Hematopoietic multipotent progenitor cell treated with erythropoietin and hydrocortisone succinate and interleukin-3 and kit ligand, for 4 days (in vitro differentiated cells): ENCODE measurements at places on chromosomes 12 and 14.

GRCh38 chr12:81143057-81143456 lies 65.2 kb downstream of the ACSS3 start:
- DNase-seq, result no peak

GRCh38 chr12:113348849-113349536 lies 9.4 kb upstream of the PLBD2 start:
- no peak for DNase-seq

GRCh38 chr14:71985538-71986189 lies 53.4 kb downstream of the RGS6 start:
- DNase-seq, result no peak

DNA sequence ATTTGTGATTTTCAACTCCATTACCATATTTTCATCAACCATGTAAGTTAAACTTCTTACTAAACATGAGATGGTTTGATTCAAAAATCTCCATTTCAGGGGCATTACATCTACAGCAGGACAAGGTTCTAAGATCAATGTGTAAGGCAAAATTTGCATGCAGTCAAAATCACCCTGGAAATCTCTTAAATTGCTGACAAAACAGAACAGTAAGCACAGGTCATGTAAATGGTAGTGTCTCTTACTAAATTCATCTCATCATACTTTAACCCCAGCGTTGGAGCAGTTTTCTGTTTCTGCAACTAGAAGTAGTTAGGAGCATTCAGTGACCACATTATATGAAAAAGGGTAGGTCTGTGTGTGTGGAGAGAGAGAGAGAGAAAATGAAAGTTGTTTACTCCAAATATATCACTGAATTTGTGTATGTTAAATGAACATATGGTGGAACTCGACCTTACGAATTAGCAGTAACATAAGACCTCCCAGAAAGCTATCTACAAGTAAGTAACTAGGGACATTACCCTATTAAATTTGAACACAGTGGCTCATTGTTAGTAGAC lies 227.5 kb downstream of the SSPN start:
- no peak for DNase-seq

DNA sequence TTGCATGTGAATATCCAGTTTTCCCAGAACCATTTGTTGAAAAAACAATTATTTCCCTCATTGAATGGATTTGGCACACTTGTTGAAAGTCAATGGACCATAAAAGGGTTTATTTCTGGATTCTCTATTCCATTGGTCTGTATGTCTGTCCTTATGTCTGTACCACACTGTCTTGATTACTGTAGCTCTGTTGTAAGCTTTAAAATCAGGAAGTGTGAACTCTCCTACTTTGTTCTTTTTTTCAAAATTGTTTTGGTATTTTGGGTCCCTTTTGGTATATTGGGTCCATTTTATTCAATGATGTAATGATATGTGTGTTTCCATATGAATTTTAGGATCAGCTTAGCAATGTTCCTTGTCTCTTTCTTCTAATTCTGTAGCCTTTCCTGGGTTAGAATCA lies 64.8 kb downstream of the PPP2R5C start:
- DNase-seq, result no peak

GRCh38 chr14:52950898-52951680 lies at the start of gene FERMT2:
FERMT2 (minus strand) TSS chr14:52951050; CDS start chr14:52950568, 482 bp downstream.
- peak; percentile 30 for DNase-seq

GRCh38 chr14:24595073-24595808 lies 14.2 kb downstream of the GZMH start:
- no peak for DNase-seq

DNA sequence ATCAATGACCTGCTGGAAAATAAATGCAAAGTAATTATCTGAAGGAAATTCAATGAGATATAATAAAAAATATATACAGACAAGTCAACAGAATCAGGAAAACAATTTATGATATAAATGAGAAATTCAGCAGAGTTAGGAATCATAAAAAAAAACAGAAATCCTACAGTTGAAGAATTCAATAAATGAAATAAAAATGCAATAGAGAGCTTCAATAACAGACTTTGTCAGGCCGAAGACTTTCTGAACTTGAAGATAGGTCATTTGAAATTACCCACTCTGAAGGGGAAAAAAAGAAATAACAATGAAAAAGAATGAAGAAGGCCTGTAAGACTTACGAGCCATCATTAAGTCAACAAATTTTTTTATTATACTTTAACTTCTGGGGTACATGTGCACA lies 15.5 kb upstream of the GARIN2 start:
- DNase-seq, result no peak

- DNase-seq, result peak; percentile 65
Measured at GRCh38 chr14:50937325-50937724, 7.0 kb downstream of the PYGL start.

DNA sequence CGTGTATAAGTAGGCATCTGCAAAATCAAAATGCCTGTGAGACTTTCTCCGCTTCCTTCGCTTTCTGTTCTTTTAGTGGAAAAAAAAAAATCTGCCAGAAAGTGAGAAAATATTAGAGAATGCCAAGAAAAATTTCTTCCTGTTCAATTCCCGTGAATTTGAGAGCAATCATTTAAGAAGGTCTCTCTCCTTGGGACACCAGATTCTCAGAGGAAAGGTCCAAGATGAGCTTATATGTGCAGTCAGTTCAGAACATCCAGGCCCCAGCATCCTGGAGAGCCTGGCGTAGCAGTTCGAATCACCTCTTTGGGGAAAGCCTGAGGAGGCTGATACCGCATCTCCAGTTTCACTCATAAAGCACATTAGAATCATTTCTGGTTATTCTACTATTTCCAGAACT lies 912.8 kb downstream of the GALC start:
- DNase-seq, result no peak

DNA sequence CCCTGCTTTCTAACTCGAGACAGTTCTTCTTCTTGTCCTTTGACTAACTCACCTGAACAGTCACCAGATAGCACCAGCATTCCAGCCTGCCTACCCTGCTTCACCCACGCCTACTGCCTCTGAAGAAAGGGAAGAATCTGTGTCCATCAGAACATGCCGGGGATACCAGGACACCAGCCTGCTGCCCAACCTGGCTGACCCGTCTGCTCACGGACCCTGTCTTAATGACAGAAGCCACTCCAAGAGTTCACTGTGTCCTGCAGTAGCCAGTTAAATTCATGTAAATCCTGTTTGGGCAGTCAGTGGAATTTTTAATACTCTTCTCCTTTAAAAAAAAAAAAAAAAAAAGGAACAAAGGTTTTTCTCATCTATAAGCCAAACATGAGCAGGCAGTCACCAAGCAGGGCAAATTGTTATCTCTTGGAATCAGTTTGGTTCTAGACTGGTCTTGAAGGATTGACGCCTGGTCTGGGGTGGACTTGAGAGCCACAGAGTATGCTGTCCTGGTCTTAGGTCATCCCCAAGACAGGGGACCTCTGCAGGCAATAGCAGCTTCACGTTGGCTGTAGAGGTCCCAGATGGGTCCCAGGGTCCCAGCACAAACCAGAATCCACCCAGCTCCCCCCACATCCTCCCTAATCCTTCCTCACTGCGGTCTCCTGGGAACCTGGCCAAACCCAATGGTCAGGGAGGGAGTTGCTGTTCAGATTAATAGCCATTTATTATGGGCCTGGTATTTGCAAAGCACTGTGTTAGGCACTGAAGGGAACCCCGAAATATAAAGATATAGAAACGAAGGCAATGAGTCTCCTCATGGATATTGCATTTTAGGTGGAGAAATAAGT lies 181.1 kb upstream of the HIF1A start:
- DNase-seq, result no peak

GRCh38 chr12:62582065-62582366 lies 115.4 kb downstream of the MON2 start:
- no peak for DNase-seq

DNA sequence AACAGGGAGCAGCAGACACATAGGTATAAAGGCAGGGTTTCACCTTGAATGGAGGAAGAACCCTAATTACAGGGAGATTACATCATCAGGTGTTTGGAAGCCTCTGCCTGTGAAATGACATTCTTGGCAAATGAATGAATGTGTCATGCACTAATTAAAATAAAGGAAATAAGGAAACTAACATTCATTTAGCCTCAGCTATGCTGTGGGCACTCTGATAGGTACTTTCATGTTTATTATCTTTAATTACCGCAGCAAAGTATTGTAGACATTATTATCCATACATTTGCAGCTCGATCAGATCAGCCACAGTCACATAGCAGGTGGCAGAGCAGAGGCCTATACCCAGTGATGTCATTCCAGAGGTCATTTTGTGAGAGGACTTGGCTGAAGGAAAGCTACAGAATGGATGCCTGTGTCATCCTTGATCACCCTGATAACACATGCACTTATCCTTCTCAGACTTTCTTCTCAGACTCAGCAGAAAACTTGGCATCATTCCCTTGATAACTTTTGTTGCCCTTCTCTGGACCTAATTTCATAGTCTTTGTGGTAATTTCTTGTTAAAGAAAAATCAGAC lies 18.4 kb downstream of the ZNF664 start:
- no peak for DNase-seq

DNA sequence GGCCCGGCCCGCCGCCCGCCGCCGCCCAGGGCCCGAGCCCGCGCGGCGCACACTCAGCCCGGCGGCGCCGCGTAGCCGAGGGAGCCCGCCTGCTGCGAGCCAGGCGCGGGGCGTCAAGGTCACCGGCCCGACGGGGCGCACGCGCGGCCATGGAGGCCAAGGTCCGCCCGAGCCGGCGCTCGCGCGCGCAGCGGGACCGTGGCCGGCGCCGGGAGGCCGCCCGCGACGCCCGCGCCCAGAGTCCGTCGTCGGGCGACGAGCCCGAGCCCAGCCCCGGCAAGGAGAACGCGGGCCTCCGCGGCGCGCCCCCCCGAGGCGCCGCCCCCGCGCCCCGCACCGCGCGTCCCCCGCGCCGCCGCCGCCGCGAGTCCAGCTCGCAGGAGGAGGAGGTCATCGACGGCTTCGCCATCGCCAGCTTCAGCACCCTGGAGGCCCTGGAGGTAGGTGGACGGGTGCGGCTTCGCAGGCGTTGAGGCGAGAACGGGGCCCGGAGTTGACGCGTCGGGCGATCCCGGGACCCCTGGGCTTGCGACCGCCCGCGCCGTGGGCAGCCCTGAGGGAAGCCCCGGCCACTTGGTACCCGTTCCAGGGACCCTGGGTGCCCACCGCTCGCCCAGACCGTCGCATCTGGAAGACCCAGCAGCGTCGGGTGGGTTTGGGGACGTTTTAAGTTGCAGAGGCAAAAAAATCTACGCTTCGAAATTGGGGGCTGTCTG lies 629 bp downstream of the FBRSL1 start:
- DNase-seq, result no peak

- no peak for DNase-seq
Measured at GRCh38 chr14:76708771-76709170, 52.5 kb upstream of the VASH1 start.

DNA sequence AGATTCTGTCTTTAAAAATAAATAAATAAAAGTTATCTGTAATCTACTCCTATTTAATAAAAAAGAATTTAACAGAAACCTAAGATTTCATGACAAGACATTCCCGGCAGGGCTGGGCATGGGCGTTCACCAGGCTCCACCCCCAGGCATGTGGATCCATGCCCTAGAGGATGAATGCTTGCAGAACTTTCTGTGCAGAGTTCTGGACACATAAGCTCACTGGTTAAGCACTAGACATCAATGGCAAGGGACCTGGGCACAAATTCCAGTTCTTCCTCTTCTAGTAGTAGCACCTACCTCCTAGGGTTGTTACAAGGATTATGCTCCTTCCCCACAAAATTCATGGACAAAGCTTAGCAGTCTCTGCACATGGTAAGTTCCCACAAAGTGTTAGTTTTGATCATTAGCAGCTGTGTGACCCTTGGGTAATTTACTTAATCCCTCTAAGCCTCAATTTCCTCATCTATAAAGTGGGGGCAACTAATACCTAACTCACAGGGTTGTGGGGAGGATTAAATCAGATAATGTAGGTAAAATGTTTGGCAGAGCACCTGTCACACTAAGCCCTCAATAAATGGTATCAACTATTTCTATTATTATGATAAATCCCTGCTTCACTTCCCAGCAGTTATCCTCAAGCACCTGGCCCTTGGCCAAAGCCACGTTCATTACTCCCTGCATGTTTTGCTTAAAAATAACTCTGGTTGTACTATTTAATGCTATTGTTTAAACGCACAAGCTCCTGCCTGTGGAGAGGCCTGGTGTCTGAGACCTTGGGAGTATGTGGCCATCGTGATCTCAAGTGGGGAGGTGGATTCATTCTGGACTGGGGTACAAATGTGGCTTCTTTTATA lies 9.8 kb downstream of the GALNT6 start:
- DNase-seq, result no peak

- peak; percentile 83 for DNase-seq
Measured at GRCh38 chr12:2057041-2057794, 4.4 kb downstream of the CACNA1C start.

- DNase-seq, result peak; percentile 88
Measured at GRCh38 chr14:103057372-103058163, at the start of gene CDC42BPB. CDC42BPB (minus strand) TSS chr14:103057549; CDS start chr14:103057173, 376 bp downstream.

DNA sequence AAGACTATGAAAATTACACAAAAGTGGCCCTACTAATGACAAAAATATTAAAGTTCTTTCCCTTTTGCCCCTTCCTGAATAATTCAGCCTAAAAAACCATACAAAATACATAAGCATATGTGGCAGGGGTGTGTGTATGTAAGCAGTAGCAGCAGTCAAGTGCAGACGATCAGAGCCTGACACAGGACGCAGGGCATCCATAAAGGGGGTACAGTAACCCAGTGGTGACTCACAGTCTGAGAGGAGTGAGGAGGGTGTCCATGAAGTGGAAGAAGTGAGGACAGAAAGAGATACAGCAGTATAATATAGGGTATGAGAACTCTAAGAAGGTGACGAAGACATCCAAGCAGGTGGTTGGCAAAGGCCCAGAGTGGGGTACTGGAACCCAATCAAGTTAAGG lies 56.7 kb downstream of the RALGAPA1 start:
- no peak for DNase-seq
